ENCODE measurements at places on chromosomes 16 and 17.

DNA sequence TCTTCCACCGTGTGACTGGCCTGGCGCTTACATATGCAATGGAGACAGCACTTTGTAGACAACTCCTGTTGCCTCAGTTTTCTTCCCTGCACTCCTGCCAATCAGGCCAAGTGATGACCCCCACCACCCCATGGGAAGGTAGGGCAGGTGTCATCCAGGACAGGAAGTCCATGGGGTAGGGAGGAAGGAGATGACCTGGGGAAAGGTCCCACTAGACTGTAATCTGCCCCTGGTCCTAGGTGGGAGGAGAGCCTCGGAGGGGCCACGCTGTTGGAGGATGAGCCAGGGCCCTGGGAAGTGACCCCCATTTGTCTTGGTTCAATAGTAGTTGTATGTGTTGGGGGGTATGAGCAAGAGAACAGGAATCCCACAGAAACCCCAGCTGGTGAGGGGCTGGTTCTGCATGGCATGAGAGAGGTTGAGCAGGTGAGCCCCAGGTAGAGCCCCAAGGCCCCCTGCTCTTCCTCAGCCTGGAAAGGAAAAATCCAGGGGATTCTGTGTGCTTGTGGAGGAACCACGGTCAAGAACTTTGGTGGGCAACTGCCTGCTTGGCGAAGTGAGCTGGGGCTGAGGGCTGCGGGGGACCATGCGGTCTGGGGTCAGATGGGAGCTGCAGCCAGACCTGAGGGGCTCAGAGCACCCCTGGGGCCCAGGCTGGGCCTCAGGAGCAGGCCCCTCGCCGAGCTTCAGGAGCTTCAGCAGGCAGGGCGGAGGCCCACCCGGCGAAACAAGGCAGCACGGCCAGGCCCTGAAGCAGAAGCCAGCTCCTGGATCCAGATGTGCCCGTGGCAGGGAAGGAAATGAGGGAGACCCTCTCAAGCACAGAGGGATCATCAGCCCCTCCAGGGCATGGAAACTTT lies 50.7 kb downstream of the NT5M start:
- no peak for DNase-seq

- peak; percentile 61 for DNase-seq
Observed at GRCh38 chr17:49952209-49952911, 16.6 kb upstream of the DLX4 start.

DNA sequence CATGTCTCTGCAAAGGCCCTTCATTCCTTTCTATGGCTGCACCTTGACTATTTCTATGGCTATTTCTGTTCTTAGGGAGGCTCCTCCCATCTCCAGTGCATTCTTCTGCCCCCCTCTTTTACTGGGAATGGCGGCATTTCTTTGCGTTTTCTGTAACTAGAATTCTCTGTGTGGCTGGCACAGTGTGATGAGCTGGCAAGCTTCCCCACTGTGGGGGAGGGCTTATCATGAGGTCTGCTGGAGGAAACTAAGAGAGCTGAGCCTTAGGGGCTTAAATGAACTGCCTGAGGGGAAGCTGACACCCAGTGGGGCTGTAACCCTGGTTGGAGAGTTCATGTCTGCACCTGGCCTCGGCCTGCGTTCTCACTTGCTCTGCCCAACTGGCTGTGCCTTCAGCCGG lies 1.5 kb upstream of the CARD14 start:
- DNase-seq, result no peak

DNA sequence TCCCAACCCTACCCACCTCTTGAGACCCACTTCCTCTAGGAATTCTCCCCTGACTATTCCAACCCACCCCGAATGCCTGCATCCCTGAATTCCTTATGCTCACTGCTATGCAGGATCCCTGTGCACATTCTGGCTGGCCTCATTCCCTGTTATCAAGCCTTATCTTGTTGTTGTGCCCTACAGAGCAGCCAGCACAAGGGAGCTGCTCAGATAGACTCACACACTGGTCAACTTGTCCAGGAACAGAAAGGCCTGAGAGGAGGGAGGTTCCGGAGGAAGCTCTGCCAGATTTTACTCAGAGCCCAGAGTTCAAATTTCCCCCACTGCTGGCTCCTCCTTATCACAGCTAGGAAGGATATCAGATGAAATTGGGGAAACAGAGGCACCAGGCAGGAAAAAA lies 24.8 kb upstream of the MYO18A start:
- DNase-seq, result no peak

DNA sequence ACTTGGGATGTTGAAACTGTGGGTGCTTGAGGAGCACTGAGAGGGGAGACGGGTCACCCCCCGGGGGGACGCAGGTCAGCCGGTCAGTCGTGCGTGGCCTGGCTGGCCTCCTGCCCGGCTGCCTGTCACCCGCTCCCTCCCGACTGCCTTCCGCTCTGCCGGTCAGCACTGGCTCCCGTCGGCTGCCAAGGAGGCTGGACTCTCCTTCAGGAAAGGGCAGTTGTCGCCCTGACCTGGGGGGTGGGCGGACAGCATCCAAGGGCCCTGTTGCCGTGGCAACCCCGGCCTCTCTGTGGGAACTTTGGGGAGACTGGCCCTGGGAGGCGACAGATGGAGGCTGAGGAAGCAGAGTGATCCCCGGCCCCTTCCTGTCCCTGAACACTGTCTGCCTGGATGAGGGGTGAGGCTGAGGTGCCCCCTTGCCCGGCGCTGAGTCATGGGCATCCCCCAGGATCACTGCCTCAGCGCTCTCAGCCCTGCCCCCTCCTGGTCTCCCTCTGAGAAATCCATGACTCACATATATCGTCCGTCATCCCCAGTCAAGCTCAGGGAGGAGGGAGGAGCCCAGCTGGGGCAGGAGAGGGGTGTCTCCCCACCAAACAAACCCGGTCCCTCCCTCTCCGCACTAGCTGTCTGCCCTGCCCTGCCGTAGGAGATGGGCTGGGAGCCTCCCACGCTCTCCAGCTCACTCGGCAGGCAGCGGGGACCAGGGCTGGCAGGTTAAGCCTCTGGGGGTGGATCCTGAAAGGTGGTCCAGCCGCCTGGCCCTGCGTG lies at the start of gene ADGRG1:
Gene ADGRG1, plus strand, starts transcription at position 623 of the 774 bp plus-strand sequence. CDS start 21,658 bp downstream, outside the sequence.
- DNase-seq, result no peak

DNA sequence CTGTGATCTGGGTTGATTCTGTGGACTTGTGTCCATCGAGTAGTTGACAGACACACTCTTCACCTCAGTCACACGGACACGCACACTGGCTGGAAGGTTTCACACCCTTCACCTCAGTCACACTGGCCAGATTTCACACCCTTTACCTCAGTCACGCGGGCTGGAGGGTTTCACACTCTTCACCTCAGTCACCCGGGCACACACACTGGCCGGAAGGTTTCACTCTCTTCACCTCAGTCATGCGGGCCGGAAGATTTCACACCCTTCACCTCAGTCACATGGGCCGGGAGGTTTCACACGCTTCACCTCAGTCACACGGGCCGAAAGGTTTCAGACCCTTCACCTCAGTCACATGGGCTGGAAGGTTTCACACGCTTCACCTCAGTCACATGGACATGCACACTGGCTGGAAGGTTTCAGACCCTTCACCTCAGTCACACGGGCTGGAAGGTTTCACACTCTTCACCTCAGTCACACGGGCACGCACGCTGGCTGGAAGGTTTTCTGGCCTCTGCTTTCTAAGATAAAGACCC lies 96.2 kb downstream of the PGS1 start:
- no peak for DNase-seq

DNA sequence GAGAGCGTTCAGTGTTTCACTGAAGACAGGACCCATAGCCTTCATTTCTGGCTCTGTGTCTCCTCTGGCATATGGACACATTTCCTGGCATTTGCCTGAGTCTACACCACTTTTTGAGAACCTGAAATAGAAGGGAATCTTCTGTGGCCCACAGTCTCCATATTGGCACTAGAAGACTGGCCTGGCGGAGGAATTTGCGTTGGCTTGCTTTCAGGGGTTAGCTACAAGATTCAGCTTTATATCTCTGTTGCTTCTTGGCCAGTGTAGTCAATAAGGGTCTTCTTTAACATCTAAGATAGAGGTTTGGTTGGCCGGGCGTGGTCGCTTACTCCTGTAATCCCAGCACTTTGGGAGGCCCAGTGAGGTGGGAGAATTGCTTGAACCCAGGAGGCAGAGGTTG lies 12.8 kb upstream of the CLEC18C start:
- no peak for DNase-seq

GRCh38 chr17:34177642-34178041 lies 77.4 kb upstream of the CCL2 start:
- DNase-seq, result no peak

GRCh38 chr17:29176558-29177351 lies 3.4 kb downstream of the MYO18A start:
- DNase-seq, result peak; percentile 76

- DNase-seq, result no peak
Observed at GRCh38 chr17:72510351-72511016, 389.7 kb downstream of the SOX9 start.

DNA sequence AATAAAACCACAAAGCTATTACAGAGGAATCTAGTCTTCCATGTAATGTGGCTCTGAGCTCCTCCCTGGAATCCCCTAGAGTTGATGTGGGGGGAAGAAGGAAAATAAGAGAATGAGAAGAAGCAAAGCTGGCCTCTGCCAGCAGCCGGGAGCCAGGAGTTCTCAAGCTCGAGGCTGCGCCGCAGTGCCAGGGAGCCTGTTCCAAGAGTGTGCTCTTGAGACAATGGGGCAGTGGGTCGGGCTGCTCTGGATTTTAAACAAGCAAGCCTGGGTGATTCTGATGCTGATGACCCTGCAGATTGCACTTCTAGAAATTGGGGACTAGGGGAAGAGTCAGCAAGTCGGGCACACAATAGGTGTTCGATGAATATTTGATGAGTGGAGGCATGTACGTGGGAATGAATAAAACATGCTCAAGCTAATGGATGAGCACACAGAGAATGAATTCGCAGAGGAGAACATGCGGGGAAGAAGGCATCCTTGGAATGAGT lies 119.9 kb downstream of the CMIP start:
- DNase-seq, result no peak

DNA sequence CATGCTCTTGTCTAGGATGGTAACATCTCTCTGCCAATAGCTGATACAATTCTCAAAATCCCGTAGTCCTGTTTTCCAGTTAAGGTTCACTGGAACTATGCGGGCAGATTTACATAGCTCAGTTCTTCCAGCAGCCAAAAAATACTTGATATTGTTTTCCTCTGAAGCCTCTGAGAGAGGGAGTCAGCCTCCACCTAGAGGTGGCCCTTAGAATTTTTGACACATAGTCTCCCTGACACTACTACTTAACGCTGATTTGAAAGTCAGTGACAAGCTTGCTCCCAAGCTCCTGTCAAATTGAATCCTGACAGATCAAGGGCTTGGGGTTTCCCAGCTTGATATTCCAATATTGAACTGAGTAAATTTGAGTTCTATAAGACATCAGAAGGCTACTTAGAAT lies 1780.1 kb downstream of the TP53TG3F start:
- DNase-seq, result no peak

GRCh38 chr16:23469814-23470213 lies 16.8 kb upstream of the COG7 start:
- no peak for DNase-seq

GRCh38 chr16:19860166-19861041 lies 24.2 kb downstream of the GPRC5B start:
- DNase-seq, result no peak

- DNase-seq, result no peak
Observed at GRCh38 chr16:24203675-24204074, 52.5 kb upstream of the CACNG3 start.

- peak; percentile 1 for DNase-seq
Observed at GRCh38 chr16:78317564-78318240, 218.2 kb downstream of the WWOX start.

DNA sequence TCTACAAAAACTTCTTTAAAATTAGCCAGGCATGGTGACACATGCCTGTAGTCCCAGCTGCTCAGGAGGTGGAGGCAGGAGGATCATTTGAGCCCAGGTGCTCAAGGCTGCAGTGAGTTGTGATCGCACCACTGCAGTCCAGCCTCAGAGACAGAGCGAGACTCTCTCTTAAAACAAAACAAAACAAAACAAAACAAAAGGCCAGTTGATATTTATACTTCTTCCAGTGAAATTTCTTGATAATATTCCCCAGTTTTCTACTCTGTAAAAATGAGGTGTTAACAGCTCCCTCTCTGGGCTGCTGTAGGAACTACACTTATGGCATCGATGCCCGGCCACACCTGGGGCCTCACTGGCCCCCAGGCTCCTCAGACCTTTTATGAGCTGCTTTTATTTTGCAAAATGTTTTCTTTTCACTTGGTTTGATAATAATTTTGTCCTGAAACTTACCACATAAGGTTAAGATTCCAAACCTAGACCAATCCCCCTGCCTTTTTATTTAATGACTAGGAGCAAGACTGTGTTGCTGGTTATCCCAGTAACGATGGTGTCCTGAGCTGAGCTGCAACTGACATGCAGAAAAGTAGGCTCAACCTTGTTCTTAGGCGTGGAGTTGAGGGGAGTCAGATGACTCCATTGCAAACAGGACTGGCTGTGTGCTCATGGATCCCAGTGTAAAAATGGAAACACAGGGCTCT lies 17.6 kb downstream of the MAPK8IP3 start:
- no peak for DNase-seq

- DNase-seq, result no peak
Observed at GRCh38 chr16:50745940-50746339, 4.1 kb downstream of the CYLD start.

GRCh38 chr17:40433551-40434415 lies 9.5 kb upstream of the IGFBP4 start:
- no peak for DNase-seq

DNA sequence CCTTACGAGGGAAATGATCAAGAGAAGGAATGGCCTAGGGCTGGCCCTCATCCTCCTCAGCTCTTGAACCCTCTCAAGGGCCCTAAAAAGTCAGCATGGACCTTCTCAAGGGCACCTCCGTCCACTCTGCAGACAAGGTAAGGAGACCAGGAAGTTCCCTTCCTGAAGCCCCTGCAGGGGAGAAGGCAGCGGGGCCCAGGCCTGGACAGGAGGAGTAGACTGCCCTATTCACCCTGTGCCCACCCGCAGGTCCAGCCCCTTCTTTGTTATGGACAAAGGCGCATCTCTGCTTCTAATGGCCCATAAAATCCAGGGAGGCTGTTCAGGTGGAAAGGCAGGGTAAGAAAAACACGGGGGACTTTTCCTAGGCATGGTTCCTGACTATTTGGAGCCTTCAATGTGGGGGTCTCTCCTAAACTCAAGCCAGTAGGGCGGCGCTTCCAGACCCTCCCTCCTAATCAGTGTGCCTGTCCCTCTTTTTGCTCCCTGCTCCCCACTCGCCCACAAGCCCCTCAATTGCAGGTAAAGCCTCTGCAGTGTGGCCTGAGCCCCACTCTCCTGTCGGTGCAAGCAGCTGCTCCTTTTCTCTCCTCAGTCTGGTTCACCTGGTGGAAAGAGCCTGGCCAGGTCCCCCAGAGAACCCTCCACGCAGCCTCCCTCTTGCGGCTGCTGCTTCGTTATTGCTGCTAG lies 28.2 kb downstream of the AXIN2 start:
- DNase-seq, result no peak

DNA sequence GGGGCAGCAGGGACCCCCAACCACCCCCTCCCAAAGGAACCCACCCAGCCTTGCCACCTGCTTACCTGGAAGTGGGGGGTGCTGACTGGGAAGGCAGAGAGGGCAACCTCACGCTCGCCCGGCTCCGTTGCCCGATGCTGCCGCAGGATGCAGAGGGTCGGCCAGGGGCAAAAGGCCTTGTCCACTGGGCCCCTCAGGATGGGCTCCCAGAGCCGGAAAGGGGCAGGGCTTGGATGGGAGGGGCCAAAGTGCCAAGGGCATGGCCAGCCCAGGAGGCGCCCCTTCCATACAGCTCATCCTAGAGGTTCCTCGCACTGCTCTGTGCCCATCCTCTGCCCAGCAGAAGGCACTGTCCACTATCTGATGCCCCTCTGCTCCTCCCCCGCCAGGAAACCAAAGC lies 59.4 kb downstream of the SRCIN1 start:
- DNase-seq, result no peak

GRCh38 chr16:53689636-53690035 lies 14.0 kb downstream of the RPGRIP1L start:
- DNase-seq, result no peak

Data from NCI-H187 (cell line).